Activated naive CD4-positive, alpha-beta T cell treated with anti-CD3 and anti-CD28 coated beads, Interleukin-2, amount 10 ng/mL, durations not matched to agents 7 days and 5 days (primary cell): ENCODE measurements at places on chromosomes 5 and 9.

DNA sequence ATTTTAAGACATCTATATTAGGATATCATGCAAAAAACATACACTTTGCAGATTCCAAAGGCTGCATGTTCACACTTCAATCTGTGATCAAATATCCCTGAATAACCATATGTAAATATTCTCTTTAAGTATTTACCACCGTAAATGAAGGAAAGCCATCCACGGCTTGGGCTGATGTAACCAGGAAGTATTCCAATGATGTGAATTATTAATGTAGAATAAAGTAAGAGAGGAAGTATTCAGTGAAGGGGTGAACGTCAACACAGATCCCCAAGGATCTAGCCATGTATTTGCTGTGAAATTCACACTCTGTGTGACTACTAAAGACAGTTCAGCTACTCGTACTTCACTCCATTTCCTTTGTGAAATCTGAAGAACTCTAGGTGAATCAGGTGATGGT is 75.2 kb downstream of the CDH6 start:
- no peak for DNase-seq

DNA sequence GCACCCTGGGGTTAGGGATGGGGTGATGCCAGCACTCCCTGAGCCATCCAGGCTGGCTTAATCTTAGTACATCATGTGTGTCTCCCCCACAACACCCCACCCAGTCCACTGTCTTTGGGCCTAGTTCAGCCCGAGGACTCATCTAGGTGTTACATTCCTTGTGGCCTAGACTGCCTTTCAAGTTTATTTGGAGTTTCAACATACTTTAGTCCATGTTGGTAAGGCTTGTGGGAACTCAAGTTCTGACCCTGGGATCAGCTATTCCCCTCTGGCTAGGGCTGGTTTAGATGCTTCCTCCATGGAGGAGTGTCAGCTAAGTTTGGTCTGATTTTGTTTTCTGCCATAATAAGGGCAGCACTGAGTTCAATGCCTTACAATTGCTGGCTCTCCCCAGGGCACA is 302.4 kb downstream of the SMARCA2 start:
- DNase-seq: no peak

DNA sequence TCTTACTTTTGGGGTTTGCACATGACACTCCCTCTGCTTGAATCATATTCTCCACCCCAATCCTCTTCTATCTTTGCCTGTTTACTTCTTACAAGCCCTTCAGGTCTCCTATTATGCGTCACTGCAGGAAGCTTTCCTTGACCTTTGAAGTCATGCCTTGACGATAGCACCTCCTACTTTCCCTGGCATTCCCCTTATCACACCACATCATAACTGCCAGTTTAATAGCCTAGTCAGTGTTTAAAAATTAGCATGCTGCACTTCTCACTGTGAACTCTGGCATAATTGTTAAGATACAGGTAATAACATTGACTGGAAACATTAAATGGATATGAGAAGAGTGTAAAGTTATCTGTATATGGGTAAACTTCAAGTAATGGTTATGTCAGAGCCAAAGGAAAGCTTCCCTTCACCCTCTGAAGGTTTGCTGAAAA is 37.1 kb upstream of the CEP120 start:
- DNase-seq: no peak

- no peak for DNase-seq
Measured at GRCh38 chr9:77833561-77834429, 185.7 kb upstream of the GNA14 start.

DNA sequence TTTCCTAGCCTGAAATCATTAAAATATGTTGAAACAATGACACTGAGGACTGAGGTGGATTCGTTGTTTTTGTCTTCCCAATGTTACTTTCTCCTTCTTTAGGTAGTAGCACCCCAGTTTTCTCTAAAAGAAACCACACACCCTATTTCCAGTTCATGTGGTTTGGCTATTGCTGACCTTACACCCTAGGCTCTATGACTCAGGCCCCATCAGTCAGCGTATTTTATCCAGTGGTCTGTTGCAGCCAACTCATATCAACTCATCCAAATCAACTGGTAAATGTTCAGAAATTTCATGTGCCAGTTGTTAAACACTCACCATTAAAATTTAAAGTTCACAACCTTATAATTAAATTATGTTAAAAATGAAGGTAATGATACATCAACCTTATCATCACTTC is 44.6 kb upstream of the NFIB start:
- DNase-seq: no peak
